ENCODE measurements at places on chromosomes 12 and 14.

DNA sequence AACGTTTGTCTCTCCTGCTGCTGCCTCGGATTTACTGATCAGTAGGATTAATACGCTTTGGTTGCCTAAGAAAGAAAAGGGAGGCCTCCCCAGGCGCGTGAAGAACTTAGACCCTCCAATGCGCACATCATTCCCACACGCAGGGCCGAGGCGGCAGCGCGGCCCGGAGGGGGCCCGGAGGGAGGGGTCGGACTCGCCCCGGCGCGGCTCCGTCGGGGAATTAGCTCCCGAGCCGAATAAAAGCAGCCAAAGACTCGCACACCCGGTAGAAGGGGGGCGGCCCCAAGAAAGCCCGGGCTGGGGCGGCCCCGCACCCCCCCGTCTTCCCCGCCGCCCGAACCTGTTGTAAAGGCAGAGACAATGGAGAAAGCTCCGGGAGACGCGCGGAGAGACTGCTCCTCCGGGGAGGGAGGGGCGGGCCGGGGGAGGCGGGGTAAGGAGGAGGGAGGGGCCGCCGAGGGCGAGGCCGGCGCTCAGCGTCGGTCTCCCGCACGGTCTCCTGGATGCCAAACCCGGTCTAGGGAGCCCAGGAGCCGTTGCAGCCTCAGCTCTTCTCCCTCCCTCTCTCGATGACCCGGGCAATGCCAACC is at the start of gene NELL2:
NELL2 (minus strand) TSS at position 362 of the 590 bp plus-strand sequence. CDS start 446 bp downstream, outside the sequence.
- no peak for DNase-seq

DNA sequence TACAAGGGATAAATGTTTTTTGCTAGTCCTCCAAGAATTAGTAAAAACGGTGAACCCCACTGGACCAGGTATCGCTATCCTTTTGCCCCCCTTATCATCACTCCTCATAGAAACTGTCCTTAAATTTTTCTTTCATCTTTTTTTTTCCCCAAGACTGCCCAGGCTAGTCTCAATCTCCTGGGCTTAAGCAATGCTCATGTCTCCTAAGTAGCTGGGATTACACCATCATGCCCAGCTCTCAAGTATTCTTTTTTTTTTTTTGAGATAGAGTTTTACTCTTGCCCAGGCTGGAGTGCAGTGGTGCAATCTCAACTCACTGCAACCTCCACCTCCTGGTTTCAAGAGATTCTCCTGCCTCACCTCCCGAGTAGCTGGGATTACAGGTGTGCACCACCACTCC is 9.7 kb downstream of the IRF2BPL start:
- DNase-seq: no peak

DNA sequence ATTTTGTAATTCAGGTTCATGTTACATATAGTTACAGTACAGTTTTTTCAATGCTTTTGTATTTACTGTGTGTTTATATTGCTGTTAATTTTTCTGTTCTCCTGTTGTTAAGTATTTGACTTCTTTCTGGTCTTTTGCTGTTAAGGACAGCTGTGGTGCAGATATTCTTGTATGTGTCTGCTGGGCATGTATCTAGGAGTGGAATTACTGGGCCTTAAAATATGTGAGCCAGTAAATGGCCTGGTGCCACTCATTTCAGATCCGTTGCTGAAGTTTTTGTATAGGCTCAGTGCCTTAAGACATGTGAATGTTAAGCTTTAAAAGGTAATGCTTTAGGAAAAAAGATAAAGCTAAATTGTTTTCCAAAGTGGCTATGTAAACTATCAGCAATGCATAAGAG is 87.3 kb downstream of the TTLL5 start:
- DNase-seq: no peak

- DNase-seq: no peak
Observed at GRCh38 chr14:48331421-48331820, 656.0 kb upstream of the MDGA2 start.
